AG20443 (cell line): ENCODE measurements at places on chromosomes 3 and 15.

DNA sequence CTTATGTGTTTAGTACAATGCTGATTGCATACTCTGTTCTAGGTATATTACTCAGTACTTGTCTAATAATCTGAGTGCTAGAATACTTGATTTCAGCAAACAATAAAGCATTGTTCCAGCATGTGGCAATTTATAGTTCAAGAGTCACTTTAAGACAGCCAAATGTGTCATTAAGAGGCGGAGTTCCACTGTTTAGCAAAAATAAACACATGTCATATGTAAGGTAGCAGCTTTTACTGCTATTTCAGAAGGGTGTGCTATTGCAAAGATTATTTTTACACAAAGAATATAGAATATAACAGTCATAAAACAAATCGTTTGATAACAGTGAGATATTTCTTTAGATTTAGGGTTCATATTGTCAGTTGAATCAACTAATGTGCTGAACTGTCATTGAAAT is 358.7 kb downstream of the TUSC7 start:
- DNase-seq = no peak

GRCh38 chr3:57659806-57660439 is 33.0 kb downstream of the DENND6A start:
- no peak for DNase-seq

- no peak for DNase-seq
Observed at GRCh38 chr3:72660270-72661114, 187.8 kb downstream of the SHQ1 start.

- DNase-seq = no peak
Observed at GRCh38 chr3:167859610-167860009, 124.1 kb downstream of the SERPINI1 start.

- DNase-seq = no peak
Observed at GRCh38 chr3:45568848-45569762, 25.4 kb upstream of the LIMD1 start.

GRCh38 chr3:61595288-61595687 is 33.9 kb downstream of the PTPRG start:
- DNase-seq = peak; percentile 27

GRCh38 chr3:43883729-43884396 is 193.1 kb downstream of the ABHD5 start:
- no peak for DNase-seq

DNA sequence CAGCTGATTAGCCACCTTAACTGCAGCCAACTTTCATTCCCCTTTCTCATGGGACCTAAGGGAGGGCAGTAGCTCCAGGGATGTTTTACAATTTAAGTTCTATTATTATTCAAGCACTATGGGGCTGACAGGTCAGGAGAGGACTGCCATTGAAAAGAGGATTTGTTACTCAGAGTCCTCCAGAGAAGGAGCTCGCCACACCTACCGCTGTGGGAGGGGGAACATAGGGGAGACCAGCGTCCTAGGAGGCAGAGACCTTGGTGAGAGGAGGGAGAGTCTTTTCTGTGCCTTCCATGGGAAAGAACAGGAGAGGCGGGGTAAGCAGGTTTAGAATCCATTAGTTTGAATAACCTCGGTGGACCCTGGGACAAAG is 14.4 kb downstream of the ATP10A start:
- no peak for DNase-seq

- DNase-seq = no peak
Observed at GRCh38 chr3:195440379-195440778, 2.4 kb downstream of the ACAP2 start.

- DNase-seq = peak; percentile 44
Observed at GRCh38 chr3:105518806-105519418, 152.2 kb downstream of the ALCAM start.

- peak; percentile 49 for DNase-seq
Observed at GRCh38 chr3:12303534-12303933, 14.7 kb downstream of the PPARG start.

DNA sequence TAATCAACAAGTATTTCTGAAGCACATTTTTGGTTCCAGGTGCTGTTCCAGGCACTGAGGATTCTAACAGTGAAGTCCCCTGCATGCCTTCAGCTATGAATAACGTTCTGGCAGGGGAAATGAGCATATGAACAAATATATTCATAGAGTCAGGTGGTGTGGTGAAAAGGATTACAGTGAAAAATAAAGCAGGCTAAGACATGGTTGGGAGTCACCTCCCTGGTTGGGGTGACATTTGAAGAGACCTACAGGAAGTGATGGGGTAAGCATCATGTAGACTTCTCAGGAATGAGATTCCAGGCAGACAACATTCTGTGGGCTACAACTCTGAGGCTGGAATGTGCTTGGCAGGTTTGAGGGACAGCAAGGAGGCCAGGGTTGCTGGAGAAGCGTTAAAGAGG is 15.0 kb downstream of the FRMD4B start:
- DNase-seq = peak; percentile 27

DNA sequence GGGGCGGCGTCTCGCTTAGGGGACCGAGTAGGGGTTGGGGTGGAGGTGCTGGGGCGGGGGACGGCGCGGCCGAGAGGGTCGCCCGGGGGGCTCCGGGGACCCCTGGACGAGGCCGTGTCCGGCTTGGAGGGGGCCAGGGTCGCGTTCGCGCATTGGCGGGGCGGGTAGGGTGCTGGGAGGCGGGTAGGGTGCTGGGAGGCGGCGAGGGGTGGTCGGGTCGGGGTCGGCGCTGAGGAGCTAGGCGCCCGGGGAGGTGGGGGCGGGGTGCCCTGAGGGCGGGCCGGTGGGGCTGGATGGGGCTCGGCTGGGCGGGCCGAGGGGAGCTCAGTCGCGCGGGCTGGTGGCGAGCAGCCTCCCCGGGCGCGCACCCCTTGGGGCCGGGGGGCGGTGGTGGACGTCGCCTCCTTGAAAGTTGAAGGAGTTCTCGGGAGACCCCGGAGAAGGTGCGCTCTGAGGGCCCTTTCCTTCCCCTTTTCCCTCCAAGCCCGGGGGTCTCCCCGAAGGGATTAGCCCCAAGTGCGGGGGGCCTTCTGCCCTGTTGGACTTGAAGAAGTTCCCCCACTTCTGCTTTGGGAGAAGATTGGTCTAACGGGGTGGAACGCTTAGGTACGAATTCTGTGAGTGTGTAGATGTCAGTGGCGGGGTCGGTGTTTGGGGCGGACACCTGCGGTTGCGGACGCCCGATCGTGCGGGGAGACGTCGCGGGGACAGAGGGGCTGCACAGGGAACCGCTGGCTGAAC is 543 bp downstream of the MEF2A start:
- peak; percentile 55 for DNase-seq

DNA sequence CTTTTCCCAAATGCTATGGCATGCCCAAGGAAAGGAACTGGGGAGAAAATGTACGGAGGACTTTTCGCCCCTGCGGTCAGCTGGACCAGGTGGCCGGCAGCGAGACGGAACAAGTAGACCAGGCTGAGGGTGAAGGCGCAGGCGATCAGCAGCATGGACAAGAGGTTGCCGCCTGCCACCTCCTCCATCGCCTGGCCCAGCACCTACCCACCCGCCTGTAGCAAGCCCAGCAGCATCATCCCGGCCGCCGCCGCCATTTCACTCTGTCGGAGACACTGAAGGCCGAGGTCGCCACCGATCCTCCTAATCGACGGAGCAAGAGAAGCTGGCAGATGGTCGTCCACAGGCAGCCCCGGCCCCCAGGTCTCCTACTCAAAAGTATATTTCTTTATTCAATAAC is 1046.3 kb upstream of the GBE1 start:
- DNase-seq = no peak

DNA sequence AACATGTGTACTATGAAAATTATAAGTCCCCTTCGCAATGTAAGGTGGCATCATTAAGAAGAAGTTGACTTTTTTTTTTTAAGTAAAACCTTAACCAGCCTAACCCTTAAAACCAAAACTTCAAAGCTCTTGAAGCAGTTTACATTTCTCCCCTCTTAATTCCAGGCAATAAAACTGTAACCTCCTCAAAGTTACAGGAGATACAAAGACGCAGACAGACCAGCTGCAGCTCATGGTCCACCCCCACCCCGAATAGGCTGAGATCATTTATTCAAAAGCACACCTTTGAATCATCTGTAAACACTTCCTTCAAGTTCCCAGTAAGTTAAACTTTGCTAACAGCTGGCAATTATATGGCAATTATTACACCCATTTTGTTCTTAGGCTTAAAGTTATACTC is 414.5 kb downstream of the ERC2 start:
- no peak for DNase-seq

DNA sequence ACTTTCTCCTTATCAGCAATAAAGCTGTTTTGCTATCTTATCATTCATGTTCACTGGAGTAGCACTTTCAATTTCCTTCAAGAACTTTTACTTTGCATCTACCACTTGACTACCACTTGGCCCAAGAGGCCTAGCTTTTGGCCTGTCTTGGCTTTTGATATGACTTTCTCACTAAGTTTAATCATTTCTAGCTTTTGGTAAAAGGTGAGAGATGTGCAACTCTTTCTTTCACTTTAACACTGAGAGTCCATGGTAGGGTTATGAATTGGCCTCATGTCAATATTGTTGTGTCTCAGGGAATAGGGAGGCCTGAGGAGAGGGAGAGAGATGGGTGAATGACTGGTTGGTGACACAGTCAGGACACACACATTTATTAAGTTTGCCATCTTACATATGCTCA is 31.0 kb upstream of the FAM3D start:
- no peak for DNase-seq

GRCh38 chr15:66251790-66252684 is 1.5 kb downstream of the MEGF11 start:
- DNase-seq = peak; percentile 89
